ENCODE measurements at places on chromosomes 11 and 22.

DNA sequence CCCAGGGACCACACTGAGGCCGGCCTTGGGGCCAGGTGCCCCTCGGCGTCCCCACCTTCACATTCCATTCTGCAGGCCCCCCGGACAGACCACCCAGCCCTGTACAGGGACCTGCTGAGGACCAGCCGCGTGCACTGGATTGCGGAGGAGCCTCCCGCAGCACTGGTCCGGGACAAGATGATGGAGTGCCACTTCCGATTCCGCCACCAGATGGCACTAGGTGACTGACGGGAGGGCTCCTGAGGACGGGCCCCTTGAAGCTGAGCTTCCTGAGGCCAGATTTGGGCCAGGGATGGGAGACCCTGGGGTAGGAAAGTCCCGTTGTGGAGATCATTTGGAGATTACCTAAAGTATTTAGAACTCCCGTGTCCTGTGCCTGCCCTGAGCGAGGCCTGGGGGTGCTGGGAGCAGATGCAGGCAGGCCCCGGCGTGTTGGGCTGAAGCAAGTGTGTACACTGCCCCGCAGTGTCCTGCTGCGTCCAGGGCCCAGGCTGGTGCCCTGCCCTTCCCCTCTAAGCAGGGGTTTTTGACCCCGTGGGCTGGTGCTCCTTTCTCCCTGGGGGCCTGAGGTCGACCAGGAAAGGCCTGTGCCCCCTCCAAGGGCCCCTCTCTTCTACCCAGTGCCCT lies 20.0 kb downstream of the TRMU start:
- DNase-seq = peak; percentile 59

- DNase-seq = no peak
Observed at GRCh38 chr11:118398791-118399559, 2.4 kb upstream of the ATP5MG start.

DNA sequence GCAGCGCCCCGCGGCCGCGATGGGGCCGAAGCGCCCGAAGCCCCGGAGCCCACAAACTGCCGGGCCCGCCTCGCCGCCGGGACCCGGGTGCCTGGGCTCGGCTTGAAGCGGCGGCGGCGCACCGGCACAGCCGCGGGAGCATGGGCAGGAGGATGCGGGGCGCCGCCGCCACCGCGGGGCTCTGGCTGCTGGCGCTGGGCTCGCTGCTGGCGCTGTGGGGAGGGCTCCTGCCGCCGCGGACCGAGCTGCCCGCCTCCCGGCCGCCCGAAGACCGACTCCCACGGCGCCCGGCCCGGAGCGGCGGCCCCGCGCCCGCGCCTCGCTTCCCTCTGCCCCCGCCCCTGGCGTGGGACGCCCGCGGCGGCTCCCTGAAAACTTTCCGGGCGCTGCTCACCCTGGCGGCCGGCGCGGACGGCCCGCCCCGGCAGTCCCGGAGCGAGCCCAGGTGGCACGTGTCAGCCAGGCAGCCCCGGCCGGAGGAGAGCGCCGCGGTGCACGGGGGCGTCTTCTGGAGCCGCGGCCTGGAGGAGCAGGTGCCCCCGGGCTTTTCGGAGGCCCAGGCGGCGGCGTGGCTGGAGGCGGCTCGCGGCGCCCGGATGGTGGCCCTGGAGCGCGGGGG lies 346 bp downstream of the FJX1 start:
- DNase-seq = no peak

DNA sequence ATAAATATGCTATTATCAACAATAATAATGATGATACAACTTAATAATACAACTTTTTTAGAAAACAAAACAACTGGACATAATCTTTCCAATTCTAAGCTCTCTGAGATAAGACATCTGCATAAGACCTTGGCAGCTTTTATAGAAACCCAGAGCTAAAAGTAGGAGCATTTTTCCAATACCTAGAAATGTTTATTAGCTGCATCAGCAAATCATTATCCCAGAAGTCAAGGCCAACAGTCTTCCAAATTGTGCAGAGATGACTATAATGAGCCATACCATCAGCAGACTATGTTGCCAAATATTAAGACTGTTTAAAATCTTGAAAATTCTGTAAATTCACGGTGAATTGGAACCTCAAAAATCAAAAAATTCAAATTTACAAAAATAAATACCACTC lies 30.3 kb downstream of the DCUN1D5 start:
- no peak for DNase-seq

DNA sequence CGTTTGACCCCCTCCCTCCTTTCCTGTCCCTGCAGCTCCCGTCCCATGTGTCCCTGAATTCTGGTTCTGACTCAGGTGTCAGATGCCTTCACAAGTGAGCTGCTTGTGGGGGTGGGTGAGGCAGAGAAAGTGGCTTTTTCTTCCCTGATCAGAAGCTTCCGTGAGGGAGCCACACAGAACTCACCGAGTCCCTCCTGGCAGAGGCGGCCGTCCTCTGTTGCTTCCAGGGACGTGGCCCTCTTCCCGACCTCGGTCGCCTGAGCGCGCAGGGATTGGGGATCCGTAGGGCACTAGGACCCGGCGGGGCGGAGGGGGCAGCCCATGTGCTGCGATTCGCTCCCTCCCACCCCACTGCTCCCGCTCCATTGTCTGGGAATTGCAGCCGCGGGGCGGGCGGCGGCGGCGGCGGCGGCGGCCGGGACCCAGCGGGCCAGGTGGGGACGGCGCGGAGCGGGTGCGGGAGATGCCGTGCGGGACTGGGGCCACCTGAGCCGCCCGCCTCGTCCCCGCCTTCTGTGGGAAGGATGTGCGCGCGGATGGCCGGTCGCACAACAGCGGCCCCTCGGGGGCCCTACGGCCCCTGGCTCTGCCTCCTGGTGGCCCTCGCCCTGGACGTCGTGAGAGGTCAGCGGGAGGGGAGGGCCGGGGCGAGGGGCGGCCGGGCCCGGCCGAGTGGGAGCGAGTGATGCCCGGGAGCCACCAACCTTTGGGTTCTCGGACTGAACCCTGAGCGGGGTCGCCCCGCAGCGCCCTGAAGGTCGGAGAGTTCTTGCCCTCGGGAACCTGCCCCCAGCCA lies at the start of gene TMEM132A:
Gene TMEM132A (plus strand): TSS at position 351 of the 796 bp plus-strand sequence. CDS start 174 bp downstream, at position 525.
- DNase-seq = peak; percentile 75

DNA sequence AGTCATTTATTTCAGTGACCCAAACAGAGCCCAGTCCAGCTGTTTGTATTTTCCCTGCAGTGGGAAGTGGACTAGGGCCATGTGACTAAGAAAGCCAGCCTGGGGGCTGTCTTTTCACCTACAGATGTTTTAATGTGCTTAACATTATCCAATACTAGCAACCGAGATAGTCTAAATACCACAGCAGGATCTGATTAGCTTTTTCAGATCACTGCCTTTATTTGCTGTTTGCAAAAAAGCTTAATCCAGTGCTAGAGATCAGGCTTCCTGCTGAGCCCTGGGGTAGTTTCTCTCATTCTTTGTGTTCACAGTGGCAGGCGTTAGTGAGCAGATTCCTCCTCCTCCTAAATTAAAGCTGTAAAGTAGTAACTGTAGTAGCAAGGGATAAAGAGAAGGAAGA lies 35.0 kb downstream of the ZC3H12C start:
- no peak for DNase-seq

DNA sequence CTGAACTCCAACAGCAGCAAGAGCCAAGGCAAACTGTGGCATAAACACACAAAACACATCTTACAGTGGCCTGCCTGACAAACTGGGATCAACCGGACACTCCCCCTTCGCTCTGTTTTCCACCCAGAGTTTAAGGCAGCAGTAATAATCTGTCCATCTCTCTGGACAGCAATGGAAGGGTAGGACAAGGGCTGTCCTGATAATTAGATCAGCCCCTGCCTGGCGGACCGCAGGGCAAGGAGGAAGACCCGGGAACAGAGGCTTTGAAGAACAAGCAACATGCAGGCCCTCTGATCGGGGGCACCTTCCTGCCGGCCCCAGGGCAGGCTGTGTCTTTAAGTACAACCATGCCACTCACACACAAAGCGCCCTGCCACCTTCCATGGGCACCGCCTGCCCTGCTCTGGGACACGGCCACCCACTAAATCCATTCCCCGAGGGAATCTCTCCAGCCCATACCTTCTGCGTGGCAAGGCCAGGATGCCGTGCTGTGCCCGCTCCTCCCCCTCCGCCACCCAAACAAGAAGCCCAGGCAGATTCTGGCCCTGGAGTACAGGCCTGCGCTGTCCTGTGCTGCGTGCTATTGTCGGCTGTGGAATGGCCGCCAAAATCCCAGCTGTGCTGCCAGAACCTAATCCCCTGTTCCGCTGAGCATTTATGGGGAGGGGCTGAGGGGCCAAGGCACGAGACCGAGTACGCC lies 38.8 kb downstream of the NUMA1 start:
- DNase-seq = peak; percentile 68

- DNase-seq = peak; percentile 66
Observed at GRCh38 chr22:46119729-46120419, 30.5 kb upstream of the PPARA start.

DNA sequence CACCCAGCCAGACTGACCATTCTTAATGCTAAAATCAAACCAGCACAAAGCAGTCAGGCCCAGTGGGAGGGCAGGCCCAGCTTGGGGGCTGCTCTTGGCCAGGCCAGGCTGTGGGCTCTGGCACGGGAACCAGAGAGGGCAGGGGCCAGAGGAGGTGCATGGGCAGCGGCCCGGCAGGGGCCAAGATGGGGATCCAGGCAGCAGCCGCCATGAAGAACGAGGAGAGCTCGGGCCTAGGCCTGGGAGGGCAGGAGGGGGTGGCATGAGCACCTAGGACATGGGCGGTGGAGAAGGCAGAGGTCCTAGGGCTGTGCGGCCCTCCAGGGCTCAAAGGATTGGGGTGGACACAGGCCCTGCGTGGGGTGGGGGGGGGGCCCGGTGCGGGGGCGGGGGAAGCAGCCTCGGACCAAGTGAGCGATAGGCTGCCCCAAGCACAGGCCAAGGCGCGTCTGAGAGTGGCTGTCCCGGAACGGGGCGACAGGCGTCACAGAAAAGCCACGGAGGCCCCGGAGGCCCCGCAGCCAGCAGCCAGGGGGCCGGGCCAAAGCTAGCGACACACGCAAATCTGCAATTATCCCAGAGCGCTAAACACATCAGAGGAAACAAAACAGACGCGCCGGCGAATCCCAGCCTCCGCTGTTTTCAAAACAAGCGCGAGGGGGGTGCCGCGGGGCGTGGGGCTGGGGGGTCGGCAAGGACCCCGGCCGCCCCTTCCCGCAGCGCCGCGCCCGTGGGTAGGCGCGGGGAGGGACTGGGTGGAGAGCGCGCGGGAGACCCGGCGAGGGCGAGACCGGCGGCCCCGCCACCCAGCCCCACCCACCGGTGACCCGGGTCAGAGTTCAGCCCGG lies 8.3 kb downstream of the PLXNB2 start:
- no peak for DNase-seq

DNA sequence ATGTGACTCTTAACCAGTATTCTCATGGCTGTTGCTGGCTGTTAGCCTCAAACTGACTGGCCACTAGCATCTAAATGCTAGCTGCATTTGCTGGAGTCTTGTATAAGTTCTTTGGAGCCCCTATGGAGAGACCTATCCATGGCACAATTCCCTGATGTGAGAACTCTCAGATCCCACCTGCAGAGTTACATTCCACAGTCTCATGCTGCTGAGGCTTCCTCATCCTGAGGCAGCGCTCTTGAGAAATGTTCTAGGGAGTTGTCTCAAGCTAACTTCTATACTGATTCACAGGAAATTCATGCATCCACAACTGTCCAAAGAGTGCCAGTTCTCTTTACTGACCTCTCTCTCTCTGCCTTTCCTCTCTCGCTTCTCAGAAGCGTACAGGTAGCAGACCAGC lies 218.0 kb upstream of the PITPNB start:
- DNase-seq = no peak

DNA sequence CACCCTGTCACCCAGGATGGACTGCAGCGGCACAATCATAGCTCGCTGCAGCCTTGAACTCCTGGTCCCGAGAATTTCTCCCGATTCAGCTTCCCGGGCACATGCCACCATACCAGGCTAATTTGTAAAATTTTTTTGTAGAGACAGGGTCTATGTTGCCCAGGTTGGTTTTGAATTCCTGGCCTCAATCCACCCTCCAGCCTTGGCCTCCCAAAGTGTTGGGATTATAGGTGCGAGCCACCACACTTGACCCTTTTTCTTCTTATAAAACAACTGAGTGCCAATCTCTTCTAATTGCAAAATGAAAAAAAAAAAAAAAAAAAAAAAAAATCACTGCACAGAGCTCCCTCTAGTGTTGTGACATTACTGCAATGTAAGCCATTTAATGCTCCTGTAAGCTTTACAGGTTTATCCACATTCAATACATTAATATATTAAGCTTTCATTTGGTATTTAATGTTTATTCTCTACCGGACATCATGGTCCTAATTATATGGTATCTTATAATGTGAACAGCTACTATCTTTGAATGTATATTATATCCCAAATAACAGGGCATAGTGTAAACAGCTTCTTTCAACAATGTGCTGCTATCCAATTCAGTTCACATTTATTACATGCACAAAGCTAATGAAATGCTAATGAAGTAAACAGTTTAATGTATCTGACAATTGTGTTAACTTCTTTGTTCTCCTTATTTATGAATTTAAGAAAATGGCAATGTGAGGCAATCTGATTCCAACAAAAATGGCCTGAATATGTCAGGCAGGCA lies 44.6 kb downstream of the COPB1 start:
- DNase-seq = peak; percentile 47
